ENCODE measurements at places on chromosomes 2 and 18.

DNA sequence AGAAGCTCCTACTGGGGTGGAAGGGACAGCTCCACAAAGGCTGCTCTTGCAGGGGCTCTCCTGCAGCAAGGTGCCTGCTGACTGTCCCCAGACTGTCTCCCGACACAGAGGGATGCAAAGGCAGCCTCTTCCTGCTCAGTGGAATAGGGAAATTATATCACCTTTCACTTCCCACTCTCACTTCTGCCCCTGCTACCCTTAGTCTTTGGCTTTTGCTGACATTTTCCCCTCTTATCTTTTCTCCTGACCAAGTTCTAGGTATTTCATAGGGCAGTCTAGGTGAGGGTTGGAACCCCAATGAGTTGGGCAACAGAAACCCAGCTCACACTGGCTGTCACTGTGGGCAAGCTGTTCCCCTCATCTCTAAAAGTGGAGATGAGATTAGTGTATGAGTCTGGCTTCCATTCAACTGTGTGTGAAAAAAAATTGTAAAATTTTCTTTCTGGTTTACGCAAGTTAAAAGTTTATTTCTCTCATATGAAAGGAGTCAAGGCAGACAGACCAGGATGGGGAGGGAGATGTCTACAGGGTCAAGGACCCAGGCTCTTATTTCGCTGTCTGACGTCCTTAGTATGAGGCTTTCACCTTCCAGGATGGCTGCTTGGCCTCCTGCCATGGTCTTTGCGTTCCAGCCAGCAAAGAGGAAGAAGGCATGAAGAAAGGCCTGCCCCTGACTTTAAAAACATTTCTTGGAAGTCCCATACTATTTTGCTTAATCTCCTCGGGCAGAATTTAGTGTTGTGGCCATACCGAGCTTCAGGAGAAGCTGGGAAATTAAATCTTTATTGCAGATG lies 7.5 kb upstream of the MOCOS start:
- DNase-seq = no peak

DNA sequence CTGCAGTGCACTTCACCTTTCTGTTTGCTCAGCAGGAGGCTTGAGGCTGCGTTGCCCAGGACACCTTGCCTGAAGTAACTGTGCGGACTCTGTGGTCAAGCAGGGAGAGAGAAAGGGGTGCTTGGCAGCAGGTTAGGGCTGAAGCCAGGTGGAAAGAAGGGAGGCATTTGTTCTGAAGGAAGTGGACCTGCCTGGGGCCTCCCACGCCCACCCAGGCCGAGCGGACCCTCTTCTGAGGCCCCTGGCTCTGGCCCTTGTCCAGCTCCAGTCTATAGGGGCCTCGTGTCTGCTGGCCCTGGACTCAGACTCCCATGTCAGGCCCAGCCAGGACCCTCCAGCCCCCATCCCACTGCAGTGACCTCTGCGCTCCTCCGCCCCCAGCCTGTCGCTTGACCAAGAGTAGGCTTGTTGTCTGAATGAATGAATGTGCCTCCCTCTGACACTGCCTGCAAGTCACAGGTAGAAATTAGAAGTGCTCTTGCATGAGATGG lies 2.5 kb downstream of the SNED1 start:
- DNase-seq = no peak

- no peak for DNase-seq
Measured at GRCh38 chr2:173048897-173049661, 26.6 kb upstream of the MAP3K20 start.

- DNase-seq = no peak
Measured at GRCh38 chr2:3493615-3494007, 25.7 kb downstream of the ADI1 start.

- no peak for DNase-seq
Measured at GRCh38 chr2:8598295-8599165, 83.3 kb upstream of the ID2 start.

- no peak for DNase-seq
Measured at GRCh38 chr2:232697807-232698110, 628 bp downstream of the GIGYF2 start.

DNA sequence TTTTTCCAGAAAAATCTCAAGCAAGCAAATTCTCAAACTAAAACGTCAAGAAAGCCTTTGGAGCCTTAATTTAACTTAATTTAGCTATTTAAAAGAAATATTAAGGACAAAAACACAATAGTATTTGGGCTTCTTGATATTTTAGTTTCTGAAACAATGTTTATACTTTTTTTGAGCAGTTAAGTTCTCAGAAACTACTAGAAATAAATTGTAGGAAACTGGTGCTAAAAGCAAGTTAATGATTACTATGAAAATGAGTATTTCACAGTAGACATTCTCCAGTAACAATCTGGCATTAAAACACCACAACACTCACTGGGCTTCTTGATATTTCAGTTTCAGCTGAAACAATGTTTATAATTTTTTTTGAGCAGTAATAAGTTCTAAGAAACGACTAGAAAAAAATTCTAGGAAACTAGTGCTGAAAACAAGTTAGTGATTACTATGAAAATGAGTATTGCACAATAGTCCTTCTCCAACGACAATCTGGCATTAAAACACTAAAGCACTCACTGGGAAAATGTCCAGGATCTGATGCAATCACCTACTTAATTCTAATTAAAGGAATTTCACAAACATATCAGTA lies 45.1 kb downstream of the TRAK2 start:
- no peak for DNase-seq

GRCh38 chr2:118967124-118967880 lies 25.3 kb downstream of the MARCO start:
- DNase-seq = no peak

GRCh38 chr2:221640686-221641085 lies 68.6 kb upstream of the EPHA4 start:
- DNase-seq = no peak

DNA sequence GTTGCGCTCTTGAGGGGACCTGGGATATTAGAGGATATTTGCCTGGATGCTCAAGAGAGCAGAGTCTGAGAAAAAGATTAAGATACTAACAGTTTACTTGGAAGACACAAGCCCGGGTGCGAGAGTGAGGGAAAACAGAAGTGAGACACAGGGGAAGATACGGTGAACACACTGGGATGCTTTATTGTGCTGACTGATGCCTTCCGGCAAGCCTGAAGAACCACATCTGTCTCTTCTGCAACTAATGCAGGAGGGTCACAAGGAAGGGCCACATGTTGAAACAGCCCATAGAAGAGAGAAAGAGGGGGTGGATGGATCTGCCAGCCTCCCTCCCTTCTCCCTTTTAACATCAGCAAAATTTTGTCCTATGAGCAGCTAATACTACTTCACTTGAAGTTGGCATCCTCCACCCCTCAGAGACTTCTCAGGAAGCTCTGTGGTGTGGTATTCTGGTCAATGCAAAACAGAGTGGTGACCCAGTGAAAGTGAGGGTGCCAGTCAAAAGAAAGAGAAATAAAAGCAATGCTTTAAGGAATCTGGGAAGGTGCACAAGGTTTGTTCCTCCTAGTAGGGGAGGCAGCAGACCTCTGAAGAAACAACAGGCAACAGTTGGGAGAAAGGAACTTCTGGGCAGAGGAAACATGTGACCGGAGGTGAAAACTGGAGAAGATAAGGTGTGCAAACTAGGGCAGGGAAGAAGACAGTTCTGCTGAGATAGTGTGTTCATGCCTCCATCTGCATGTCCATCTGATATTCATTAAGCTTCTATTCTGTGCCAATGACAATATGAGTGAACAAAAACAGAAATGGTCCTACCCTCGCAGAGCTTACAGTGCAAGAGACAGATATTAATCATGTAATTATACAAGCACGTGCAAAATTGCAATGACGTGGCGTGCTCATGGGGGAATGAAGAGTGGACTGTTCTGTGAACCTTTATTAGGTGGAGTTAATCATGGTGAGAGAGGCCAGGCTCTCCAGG lies 107.1 kb downstream of the LYPD6B start:
- no peak for DNase-seq

GRCh38 chr2:83072767-83073166 lies 1386.3 kb downstream of the SUCLG1 start:
- DNase-seq = no peak

GRCh38 chr2:157160111-157160510 lies 97.4 kb upstream of the GALNT5 start:
- no peak for DNase-seq

GRCh38 chr2:150410809-150411208 lies 76.7 kb downstream of the RND3 start:
- no peak for DNase-seq

DNA sequence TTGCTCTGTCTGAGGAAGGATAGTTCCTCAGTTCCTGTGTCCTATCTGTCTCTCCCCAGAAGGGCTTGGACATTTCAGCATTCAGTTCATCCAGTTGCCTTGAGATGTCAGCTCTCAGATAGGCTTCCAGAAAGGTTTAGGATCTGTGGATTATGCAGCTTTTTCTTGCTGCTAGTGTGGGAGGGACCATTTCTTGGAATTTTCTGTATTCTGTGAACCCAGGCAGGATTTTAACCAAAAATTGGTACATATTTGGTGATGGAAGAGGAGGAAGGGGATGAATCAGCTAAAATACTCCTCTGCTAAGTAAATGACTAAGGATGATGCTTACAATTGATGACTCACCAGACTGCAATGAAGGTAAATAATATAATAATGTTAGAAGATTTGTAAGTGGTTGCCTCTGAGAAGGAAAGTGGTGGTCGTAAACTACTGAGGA lies 58.6 kb upstream of the DOCK10 start:
- DNase-seq = no peak

- DNase-seq = peak; percentile 41
Measured at GRCh38 chr2:57759822-57760300, 286.7 kb upstream of the VRK2 start.

DNA sequence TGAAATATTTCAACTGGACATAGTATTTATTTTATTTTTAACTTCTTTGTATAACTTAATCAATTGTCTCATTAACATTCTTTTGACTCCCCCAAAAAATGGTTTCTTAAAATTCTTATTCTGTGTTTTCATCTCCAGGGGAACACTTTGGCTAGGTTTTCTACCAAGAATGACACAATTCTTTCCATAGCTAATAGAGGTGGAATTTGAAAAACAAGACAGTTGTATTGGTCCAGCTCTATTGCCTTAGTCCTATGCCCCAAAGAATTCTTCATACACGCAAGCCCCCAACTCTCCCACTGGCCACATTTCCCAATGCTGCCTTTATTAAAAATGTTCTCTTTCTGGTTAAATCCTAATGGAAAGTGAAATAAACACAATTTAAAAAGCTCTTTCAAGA lies 104.7 kb upstream of the PKDCC start:
- DNase-seq = no peak

DNA sequence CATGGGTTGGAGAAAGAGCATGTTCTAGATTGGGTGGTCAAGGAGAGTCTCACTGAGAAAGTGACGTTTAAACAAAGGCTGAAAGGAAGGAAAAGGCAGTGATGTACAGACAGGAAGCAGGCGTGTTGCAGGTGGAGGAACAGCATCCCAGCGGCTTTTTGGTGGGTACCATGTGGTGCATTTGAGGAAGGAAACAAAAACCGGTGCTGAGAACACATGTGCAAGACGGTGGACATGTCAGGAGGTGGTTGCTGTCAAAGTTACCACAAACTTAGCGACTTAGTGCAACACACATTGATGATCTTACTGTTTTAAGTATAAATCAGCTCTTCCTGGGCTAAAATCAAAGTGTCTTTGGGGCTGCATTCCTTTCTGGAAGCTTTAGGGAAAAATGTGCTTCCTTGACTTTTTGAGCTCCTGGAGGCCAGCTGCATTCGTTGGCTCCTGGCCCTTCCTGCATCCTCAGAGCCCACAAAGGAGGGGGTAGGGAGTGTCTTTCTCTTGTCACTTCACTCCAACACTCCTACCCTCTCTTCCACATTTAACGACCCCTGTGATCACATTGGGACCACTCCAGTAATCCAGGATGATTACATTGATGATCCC lies 380.6 kb downstream of the FBXO15 start:
- no peak for DNase-seq

DNA sequence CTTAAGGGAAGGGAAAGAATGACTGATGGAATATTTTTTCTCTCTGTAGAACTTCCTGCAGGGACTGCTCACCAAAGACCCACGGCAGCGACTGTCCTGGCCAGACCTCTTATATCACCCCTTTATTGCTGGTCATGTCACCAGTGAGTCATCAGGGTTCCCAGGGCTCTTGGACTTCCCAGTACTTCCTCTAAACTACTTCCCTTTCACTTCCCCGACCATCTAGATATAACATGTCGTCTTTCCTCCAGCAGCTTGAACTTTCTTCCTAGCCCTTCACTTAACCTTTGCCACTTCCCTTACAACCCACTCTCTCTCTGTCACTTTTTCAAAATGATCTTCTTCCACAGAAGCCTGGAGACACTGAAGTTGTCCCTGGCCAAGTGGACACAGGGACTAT lies 7.2 kb downstream of the STK36 start:
- DNase-seq = no peak

DNA sequence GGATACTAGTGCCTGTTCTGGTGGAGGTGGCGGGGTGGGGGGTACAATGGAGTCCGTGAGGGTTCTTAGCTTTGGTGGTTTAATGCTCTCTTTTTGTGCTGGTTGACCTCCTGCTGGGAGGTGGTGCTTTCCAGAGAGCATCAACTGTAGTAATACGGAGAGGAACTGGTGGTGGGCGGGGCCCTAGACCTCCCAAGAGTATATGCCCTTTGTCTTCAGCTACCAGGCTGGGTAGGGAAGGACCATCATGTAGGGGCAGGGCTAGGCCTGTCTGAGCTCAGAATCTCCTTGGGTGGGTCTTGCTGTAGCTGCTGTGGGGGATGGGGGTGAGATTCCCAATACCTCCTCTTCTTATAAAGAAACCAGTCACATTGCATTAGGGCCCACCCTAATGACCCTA lies 27.1 kb downstream of the CAMKMT start:
- DNase-seq = no peak

DNA sequence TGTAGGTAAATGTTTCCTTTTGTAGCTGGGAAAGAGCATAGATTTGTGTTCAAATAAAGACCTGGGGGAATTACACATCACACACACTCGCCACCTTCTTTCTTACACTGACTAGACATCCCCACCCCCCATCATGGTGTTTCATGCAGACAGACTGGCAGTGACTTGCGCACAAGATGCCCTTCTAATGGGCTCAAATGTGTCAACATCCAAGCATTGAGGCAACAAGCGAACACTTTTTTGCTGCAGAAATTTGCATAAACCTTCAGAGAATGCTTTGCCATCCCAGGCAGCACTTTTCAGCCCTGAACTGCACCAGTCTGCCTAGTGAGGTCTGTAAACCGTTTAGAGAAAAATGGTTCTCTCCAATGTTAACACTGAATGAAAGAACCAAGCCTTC lies 4.5 kb downstream of the HOXD8 start:
- DNase-seq = no peak

- no peak for DNase-seq
Measured at GRCh38 chr18:53990485-53990884, 234.0 kb downstream of the MBD2 start.

DNA sequence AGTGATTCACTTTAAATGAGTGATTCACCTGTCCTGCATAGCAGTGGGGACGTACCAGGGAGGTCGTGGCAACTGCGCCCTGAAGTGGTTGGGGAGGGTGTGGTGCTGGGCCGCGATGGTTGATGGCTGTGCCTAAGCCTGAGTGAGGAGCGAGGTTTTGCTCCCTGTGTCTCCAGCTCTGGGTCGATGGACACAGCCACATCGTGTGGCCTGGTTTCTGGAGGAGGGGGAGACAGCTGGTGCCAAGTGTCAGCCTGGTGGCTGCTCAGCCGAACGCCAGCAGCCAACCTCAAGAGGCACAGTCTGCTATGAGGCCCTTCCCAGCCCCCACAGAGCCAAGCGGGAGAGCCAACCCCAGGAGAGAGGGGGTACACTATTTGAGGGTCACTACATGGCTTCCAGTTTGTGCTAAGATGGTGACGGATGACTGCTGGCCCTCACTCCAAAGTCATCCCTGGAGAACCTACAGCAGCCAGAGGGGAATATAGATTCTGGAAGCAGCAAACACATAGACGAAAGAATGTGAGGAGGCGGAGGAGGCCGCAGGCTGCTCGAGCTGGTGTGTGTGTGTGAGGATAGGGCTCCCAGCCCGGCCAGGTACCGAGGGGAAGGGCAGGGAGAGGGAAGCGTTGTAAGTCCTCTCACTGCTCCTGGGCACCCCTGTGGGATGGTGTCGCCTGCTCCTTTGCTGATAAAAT lies 58.6 kb upstream of the OTOF start:
- DNase-seq = no peak

All from stimulated activated CD8-positive, alpha-beta memory T cell treated with anti-CD3 and anti-CD28 coated beads, Interleukin-7, amount 100 ng/mL, for 1 hour (primary cell).